ENCODE measurements at places on chromosomes 2 and 18.

- no peak for DNase-seq
These were observed 96.2 kb downstream of the NYAP2 start for GRCh38 chr2:225495706-225496105.

DNA sequence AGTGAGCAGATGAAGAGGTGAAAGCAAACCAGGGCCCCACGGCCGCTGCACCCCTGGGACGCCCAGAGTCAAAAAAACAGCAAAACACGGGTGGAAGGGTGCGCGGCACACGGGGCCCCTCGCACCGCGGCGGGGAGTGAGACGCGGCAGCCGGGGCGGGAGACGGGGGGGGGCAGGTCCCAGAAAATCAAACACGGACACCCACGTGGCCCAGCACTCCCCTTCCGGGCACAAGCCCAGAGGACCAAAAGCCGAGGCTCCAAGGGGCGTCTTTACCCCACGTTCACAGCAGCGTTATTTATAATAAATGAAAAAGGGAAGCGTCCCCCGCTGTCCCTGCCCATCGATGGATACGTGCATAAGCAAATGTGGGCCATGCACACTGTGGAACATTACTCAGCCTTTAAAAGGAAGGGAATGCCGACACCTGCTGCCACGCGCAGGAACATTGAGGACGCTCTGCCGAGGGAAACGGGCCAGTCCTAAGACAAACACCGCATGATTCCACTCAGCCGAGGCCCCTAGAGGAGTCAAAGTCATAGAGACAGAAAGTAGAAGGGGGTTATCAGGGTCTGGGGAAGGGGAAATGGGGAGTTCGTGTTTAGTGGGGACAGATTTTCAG is 677 bp upstream of the COPS9 start:
- DNase-seq, result no peak

DNA sequence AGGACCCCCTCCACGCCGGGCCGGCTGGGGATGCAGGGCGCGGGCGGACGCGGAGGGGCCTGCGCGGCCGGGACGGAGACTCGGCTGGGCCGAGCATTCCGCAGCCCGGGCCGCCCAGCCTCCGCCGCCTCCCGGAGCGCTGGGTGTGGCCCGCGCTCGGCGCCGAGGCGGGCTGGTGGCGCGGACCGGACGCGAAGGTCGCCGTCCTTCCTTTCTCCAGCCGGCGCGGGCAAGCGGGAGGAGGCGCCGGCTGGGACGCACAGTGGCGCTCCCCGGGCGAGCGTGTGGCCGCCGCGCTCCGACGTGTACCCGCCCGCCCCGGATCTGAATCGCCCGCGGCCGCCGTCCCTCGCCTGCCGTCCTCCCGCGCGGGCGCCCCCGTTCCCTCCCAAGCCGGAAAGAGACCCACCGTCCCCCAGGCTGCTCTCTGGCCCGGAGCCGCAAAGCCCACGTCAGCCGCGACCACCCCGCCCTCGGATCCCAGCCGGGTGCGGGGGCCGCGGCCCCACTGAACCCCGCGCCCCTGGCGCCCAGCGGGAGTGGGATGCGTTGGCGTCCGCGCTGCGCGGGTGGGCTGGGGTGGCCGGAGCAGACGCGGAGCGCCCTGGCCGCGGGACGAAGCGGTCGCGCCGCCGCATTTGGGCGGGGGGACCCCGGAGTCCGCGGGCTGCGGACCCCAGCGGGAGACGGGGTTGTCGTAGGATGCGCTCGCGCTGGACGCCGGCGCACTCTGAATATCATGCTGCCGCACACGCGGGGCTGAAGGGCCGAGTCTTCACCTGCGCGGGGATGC is 634 bp downstream of the SPATS2L start:
- DNase-seq, result no peak

- DNase-seq, result no peak
These were observed 31.3 kb downstream of the PTPN2 start for GRCh38 chr18:12852566-12853315.

DNA sequence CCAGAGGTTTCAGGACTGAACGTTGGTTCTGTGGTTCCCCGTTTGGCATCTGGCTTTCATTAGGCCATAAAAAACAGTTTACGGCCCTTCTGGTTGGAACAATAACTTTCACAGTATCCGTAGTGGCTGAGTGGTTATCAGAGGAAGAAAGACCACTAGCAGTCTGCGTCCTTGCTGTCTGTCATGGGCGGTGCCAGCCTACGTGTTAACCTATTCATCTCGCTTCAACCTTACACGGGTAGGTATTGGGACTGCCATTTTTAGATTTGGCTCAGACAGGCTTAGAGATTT is 42.6 kb upstream of the ROCK2 start:
- DNase-seq, result no peak

DNA sequence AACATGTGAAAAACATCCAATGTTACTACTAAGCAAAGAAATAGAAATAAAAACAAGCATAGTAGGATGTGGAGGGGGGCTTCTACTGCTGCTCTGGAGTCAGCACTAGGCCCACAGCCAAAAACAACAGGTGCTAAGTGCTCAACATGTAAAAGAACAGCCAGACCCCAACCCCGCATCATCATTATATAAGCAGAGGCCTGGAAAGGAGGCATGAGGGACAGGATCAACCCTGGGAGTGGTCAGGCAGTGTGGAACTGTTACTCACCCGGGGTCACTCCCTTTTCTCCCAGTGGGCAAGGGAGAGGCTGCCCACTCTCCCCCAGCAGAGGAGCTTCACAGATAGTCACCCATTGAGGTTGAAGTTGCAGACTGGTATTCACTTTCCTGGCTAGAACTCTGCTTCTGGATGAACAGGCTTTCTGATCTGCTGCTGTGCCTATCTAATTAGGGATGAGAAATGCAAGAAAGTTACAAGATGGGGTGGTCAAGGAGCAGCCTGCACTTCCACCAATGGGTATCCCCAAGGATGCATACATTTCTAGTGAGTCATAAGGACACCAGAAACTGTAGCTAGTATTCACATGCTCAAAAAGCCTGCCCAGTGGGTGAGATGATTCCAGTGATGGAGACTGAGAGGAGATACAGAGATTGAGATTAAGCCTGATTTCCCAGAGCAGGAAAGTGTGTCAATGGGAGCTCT is 480.1 kb upstream of the TCF4 start:
- no peak for DNase-seq

DNA sequence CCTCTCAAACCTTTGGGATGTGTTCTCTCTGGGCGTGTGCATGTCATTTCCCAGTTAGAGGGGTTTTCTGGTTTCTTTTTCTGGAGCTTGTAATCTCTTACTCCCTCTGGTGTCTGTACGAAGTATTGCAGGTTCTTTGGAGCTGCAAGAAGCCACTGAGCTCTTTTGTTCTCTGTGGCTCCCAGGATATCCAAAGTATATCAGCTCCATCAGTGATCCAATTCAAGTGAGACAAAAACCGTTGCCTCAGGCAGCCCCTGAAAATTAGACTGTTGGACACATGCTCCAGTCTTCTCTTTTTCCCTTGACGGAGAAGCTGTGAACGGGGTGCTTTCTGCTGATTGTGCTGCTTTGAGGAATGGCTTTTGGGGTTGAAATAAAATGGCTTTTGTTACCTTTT is 59.0 kb upstream of the LDLRAD4 start:
- DNase-seq, result no peak

- DNase-seq, result no peak
These were observed 165.2 kb upstream of the DTNA start for GRCh38 chr18:34544930-34545329.

GRCh38 chr2:70541481-70542020 is 12.1 kb downstream of the TGFA start:
- no peak for DNase-seq

GRCh38 chr2:115569547-115569946 is 1127.1 kb downstream of the DPP10 start:
- no peak for DNase-seq

GRCh38 chr18:42758852-42759251 is 356.6 kb downstream of the RIT2 start:
- DNase-seq, result no peak

DNA sequence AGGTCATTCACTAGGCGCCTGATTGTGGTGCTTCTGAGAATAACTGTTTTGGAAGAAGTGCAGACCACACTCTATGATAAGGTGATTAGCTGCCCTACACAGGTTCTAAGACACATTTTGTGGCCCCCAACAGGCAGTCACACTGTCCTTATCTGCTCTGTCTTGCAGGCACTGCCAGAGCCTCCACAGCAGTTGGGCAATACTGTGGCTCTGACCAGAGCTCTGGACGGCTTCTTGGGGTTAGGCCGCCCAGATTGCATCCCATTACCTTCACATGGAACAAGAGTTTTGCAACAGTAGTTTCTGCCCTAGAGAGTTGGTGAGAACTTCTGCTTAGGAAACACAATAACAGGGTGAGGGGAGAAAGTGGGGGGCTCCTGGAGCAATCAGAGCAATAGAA is 22.7 kb downstream of the RUFY4 start:
- no peak for DNase-seq

DNA sequence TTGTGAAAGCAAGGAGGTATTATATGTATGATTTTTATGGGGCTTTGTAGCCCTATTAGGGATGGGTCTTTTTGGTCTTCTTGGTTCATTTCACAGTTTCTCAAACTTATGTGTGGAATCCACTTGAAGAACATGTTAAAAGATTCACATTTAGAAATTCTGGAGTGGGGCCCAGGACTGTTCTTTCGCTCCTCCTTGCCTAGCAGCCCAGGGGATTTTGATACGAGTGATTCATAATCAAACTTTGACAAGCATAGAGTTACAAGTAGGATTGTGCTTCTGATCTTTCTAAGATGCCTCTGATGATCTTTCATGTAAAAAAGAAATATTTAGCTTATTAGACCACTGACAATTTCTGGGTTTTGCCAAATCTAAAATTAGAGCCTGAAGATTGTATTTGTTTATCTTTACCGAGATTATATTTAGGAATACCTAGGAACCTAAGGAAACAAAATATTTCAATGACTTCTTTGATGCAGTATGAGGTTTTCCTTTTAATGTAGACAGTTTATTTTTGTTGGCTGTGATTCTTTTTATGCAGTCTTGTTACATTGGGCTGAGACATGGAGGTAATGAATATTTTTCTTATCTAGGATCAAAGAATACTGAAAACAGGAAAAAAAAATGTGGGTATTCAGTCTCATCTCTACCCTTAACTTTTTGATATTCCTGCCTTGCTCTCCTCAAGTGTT is 324.0 kb downstream of the PARD3B start:
- DNase-seq, result no peak

GRCh38 chr18:56358608-56359280 is 279.6 kb downstream of the TXNL1 start:
- no peak for DNase-seq

DNA sequence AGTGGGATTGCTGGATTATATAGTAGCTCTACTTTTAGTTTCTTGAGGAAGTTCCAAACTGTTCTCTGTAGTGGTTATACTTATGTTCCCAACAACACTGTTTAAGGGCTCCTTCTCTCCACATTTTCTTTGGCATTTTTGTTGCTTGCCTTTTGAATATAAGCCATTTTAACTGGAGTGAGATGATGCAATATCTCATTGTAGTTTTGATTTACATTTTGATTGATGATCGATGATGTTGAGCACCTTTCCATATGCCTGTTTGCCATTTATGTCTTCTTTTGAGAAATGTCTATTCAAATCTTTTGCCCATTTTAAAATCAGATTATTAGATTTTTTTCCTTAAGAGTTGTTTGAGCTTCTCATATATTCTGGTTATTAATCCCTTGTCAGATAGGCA is 243.3 kb downstream of the PTGR3 start:
- DNase-seq, result no peak

GRCh38 chr2:70471129-70471528 is 82.5 kb downstream of the TGFA start:
- no peak for DNase-seq

GRCh38 chr2:1319393-1319792 is 93.9 kb upstream of the TPO start:
- DNase-seq, result no peak

- DNase-seq, result no peak
These were observed at the start of gene HRH4 for GRCh38 chr18:24460388-24460787. Gene HRH4, plus strand, starts transcription at chr18:24460637. Its CDS starts 92 bp downstream, at chr18:24460729.

All from activated CD8-positive, alpha-beta memory T cell treated with anti-CD3 and anti-CD28 coated beads for 1 hour (primary cell).